ENCODE measurements at places on chromosomes 6 and 20.

DNA sequence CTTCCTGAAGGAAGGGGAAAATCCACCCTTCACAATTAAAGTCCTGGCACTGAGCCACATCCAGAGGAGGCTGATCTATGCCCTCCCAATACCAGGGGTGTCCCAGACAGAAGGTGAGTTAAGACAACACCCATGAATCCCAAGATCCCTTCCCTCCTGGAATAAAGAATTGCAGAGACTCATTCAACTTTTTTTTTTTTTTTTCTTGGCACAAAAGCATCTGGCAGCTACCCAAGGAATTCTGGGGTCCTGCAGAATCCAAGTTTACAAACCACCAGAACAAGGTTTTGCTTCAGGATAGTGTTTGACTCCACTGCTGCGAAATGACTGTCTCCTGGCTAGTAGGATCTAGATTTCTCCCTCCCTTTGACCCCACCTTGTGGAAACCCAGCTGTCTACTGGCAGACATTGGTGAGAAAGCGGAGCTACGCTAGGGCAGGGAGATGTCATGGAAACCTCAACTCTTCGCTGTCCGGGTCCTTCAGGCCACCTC, 37.4 kb downstream of the JAG1 start:
- DNase-seq = no peak

DNA sequence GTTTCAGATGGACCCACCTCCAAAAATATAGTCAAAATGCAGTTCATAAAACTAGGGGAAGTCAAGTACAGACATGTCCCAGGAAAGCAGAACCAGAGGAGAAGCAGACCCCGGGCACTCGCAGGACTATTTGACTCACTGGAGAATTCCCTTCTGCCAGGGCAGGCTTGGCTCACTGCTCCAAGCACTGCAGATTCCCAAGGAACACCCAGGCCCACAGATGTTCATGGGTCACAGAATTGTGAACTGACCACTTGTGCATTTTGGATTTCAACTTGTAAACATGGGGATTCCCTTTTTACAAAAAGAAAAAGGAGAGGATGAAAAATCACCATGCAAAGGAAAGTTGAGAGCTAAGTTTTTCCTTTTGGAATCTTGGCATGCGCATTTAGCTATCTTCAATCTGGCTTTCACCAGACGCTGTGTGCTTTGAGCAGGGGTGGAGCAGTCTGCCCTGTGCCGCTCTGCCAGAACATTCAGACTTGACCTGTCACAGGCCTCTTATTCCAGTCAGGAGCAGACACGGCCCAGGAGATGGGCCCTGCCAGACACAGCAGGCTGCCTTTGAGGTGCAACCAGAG, 237.5 kb upstream of the TAB2 start:
- no peak for DNase-seq

- no peak for DNase-seq
Observed at GRCh38 chr6:90000864-90001731, 106.8 kb downstream of the GJA10 start.

DNA sequence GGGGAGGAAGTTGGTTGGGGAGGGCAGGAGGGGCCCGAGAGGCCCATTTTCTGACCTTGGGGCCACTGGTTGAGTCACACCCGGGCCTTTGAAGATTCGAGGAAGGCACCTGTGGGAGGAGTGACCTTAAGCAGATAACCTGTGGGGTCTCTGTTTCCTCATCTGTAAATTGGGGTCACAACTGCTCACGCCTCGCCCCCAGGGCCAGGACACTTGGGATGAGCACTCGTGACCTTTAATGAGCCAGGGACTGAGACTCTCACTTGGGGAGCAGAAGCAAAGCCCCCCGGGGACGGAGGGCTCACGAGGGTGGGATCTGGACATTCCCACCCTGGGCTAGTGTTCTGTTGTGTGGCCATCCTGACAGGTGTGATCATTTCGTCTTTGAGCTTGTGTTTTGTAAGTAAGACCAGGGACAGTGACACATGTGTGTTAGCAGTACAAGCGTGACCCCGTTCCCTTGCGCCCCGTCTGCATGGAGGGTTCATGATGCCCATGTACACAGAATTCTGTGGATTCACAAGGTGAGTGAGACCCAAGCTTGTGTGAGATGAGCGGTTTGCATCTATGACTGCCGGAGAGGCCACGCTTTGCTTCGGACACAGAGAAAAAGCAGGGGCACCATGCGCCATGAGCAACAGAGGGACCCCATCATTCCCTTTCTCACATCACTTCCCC, 79.3 kb upstream of the PMEPA1 start:
- no peak for DNase-seq

DNA sequence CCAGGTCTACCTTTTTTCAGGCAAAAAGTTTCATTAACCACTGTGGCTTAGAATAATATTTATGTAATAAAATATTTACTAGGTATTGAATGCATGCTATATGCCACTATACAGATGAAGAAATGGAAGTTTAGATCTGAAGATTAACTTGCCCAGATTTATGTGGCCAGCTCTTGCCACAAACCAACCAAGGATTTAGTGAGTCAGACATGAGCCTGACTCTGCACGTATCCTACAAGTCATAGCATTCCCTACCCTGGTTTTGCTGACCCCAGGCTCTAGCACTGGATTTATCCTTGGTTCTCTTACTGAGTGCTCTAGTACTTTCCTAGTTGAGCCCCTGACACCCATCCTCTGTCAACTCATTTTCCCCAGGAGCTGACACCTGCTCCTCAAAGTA, 75.4 kb downstream of the ANKEF1 start:
- DNase-seq = no peak

DNA sequence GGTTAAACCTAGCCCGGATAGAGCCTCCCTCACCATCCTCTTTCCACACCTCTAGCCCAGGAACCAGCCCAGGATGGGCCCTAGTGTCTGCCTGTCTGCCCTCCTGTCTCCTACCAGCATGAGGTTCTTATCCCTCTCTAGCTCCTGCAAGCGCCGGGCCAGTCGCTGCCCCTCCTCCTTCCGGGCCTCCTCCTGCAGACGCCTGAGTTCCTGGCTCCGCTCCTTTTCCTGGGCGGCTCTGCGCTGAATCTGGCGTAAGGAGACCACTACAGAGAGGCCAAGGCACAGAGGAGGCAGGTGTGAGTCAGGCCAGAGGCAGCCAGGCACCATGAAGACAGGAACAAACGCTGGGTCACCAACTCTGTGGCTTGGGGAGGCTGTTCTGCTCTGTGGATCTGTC, 4.3 kb upstream of the PSORS1C2 start:
- DNase-seq = peak; percentile 48

- DNase-seq = peak; percentile 36
Observed at GRCh38 chr6:108114841-108115597, 40.5 kb upstream of the OSTM1 start.

DNA sequence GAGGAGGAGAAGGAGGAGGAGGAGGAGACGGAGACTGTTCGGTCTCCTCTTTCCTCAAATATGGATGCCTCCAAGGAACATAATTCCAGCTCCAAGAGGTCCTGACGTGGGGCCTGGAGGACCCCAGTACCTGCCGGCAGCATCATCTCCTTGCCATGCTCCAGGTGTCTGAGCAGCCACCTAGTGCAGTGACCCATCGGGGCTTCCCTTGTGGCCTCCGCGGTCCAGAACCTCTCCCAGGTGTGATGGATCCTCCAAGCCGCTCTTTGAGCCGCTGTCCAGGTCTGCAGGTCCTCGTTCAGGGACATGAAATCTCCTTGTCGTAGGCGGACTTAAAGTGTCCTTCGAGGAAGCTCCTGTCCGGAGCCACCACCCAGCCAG, 35.8 kb upstream of the HLA-C start:
- peak; percentile 8 for DNase-seq

- DNase-seq = no peak
Observed at GRCh38 chr6:5248302-5249098, 12.2 kb downstream of the LYRM4 start.

- no peak for DNase-seq
Observed at GRCh38 chr6:127749095-127749494, 151.8 kb downstream of the THEMIS start.

Data from left colon (tissue), 2 donors.